Left cardiac atrium (tissue), 4 donors: ENCODE measurements at places on chromosomes 3 and 15. TPM values are rescaled to one million over a fixed set of nuclear protein-coding genes. Genes with fewer than 3 reads are reported as not detected.

SEMA7A gene
- 1.8 TPM for total RNA-seq

NR2E3 gene
- total RNA-seq: not detected

GATA2 gene
- total RNA-seq: 8.9 TPM

SKOR1 gene
- 0.09 TPM for total RNA-seq

CHRM5 gene
- total RNA-seq: not detected

C3orf85 gene
- not detected for total RNA-seq

ACTRT3 gene
- 1.6 TPM for total RNA-seq

GUCA1C gene
- total RNA-seq: not detected

CELSR3 gene
- 0.39 TPM for total RNA-seq

ZBBX gene
- not detected for total RNA-seq

HMCES gene
- 44.6 TPM for total RNA-seq

VILL gene
- 6.2 TPM for total RNA-seq

TGM4 gene
- total RNA-seq: not detected

SNX4 gene
- total RNA-seq: 23.5 TPM

LRCH3 gene
- total RNA-seq: 21.3 TPM

IQGAP1 gene
- total RNA-seq: 79.2 TPM

IDH3A gene
- total RNA-seq: 512 TPM

EHHADH gene
- 12.8 TPM for total RNA-seq

NEK10 gene
- total RNA-seq: 6.1 TPM

ARHGAP31 gene
- 33.5 TPM for total RNA-seq

GABRR3 gene
- not detected for total RNA-seq

GOLGA8Q gene
- total RNA-seq: not detected
